Stimulated activated naive CD8-positive, alpha-beta T cell treated with anti-CD3 and anti-CD28 coated beads, Interleukin-15, amount 100 ng/mL, for 72 hours (primary cell): ENCODE measurements at places on chromosomes 2 and 18.

DNA sequence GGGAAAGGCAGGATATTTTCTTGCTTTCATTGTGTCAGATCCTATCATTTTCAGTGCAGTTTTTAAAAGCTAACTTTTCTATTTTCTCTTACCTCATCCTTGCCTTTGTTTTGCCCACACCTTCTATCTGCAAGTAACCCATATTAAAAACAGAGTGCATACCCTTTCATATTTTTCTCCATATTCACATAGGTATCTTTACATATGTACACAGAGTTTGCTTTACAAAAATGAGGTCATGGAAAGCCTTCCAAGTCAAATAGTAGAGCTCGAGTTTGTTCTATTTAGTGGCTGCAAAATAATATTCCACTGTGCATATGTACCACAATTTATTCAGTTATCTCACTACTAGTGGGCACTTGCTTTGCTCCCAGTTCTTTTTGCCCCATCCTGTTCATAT lies 3.9 kb upstream of the DHRS9 start:
- DNase-seq, result no peak

DNA sequence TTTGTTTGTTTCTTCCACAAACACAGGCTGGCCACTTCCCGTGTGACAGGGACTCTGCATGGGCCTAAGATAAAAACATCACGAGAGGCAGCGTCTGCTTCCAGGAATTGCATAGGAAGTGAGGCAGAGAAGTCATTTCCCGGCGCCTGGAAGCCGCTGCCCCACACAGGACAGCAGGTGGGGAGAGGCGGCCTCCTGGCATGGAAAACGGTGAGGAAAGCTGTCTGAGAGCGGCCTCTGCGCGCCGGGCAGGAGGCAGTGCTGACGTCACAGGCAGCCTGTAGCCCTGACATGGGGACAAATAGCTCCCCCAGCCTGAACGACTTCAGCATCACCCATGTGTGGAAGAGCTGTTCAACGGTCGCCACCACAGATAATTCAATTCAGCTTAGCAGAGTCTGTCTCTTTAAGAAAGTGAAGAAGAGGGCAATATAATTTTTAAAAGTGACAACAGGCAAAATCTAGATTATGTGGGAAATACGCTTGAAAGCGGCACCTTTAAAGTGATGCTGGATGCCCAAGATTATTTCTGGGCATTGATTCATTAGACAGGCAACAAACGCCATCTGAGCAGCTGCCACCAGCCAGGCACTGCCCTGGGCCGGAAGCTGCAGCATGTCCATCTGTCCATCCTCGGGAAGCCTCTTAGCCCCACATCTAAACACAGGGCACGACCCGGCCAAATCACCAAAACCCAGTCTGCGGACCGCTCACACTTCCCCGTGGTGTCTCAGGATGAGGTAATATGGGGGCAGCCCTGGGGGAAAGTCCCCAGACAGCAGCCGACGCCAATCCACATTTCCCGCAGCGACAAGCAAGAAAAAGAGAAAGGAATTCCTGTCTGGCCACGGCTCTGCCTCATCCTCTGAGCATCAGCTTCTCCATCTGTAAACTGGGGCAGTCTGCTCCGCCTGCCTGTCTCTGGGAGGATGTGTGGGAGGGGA lies 138.9 kb downstream of the PXDN start:
- DNase-seq, result no peak

- no peak for DNase-seq
Observed at GRCh38 chr2:36482576-36483214, 115.3 kb downstream of the FEZ2 start.

DNA sequence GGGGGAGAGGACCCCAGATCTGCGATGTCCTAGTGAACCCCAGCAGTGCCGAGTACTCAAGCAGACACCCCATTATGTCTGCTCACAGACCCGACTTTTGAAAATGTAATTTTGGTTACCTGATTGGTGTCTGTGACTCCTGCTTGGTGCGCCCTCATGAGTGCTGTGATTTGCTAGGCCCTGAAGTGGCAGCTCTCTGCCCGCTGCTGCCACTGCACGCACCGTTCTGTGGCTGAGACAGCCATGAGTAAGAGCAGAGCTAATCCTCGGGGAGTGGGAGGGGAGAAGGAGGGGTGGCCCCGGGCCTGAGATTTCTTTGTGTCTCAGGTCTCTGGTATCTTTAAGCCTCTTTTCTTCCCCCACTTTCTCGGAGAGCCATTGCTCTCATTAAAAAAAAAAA lies 18.2 kb downstream of the FHOD3 start:
- DNase-seq, result no peak

DNA sequence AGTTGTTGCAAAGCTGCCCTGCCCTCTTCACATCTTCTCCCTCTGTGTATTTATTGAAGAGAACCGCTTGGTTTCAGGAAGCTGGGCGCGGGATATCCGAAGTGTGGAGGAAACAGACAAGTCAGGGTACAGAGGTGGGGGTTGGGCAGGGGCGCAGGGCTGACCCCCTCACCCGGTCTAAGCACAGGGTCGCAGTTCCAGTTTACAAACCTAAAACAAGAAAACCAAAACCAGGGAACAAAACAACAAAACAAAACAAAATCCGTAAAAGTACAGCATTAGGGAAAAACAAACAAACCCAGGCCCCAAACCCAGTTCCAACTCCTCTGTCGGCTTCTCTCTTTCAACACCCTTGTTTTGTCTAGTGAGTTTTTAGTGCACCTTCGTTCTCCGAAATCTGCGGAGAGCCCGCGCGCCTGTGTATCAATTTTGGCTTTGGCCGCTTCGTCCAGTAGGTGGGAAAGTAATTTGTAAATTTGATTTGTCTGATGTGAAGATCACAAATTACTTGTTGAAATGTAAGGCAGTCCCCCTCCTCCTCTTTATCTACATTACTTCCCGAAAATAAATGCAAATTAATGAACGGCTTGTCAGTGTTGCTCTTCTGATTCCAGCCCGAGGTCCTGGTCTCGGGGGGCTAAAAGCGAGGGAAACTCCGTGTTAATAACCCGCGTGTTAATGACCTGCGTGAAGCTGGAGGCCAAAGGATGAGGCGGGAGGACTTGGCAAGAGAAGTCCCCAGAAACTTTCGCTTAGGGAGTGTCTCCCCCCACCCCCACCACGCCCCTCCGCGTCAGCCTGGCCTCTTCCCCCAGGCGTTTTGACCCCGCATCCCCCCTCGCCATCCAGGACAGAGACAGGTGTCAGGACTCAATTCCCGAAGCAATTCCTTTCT lies 6.9 kb downstream of the OTX1 start:
- DNase-seq, result no peak
